Inflammatory macrophage treated with lipopolysaccharide for 4 hours (primary cell): ENCODE measurements at places on chromosomes 3 and 15.

- DNase-seq, result no peak
Observed at GRCh38 chr3:118987477-118987876, 47.2 kb downstream of the IGSF11 start.

- no peak for DNase-seq
Observed at GRCh38 chr15:29470311-29470710, 200.7 kb upstream of the NSMCE3 start.

GRCh38 chr3:120021523-120021922 lies 72.7 kb downstream of the GSK3B start:
- peak; percentile 28 for DNase-seq

DNA sequence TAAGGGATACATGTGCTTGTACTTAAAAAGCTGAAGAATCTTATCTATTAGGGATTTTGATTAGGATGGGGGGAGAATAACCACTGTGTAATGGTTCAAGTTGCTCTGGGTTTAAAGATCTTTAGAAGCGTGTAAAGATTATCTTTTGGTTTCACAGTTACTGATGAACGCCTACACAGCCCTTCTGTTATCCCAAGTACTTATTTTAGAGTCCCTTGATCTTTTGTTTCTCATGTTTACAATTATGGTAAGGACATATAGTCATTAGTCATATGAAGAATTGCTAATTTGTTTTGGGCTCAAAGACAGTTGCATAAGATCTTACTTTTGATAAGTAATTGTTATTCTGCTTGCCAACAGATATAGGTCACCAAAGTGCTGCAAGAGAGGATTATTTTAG lies 160.1 kb downstream of the PLCL2 start:
- DNase-seq, result peak; percentile 80

DNA sequence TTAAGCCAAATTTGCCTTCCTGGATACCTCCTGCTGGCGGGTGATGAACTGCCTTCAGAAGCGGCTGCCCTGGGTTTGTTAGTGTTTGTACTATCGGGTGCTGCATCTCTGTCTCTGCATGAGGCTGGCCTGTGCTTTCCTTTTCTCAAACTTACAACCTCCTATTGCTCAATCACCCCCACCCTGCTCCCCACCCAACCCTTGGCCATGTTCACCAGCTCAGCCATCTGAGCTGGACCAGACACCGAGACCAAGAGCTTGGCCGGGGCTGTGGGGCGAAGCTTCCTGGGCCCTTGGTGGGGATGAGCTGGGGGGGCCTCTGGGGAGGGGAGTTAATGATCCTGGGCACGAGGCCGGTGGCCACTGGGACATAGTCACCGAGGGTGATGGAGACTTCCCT lies 16.8 kb upstream of the FBLN2 start:
- no peak for DNase-seq

- peak; percentile 98 for DNase-seq
Observed at GRCh38 chr3:188683032-188683521, 488.7 kb upstream of the TPRG1 start.

DNA sequence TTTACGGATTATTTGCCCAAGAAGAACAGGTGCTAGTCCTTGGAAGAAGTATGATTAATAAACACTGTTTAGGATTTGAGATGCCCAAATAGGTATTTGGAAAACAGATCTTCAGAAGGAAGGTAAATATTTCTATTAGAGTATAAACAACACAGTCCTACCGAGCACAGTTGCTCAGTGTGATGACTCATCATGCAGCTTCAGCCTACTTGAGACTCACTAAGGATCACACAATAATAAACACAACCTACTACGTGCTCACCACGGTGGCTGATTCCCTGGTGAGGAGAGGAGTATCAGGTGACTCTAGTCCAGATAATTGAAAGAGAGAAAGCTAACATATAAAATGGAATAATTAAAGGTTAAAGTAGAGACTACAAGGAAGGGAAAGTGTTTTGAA lies 72.0 kb downstream of the PDZRN3 start:
- DNase-seq, result no peak

DNA sequence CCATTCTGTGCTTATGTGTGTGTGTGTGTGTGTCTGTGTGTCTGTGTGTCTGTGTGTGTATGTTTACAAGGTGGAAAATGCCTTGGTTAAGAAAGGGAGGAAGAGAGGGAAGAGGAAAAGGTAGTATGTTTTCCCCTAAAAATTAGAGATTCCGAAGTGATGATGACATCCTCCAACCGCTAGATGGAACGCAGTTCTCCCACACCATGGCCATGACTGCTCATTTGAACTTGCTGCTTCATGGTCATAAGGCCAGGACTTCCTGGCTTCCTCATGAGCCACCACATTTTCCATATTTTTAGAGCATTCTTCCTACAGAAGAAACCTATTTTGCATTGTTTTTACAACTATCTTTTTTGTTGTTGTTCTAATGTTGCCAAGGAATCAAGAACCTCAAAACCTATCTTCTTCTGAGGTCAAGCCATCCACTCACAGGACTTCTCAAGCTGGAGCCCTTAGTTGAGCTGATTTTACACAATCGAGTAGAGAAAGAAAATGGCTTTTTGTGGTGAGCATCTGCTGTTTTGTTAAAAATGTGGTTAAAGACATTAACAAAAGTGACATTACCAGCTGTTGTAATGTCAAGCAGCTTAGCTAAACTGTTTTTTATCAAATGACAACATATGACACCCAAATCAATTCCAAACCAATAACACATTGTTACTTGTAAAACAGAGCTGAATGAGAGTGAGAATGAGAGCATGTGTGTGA lies 1091.0 kb downstream of the FHIT start:
- no peak for DNase-seq

DNA sequence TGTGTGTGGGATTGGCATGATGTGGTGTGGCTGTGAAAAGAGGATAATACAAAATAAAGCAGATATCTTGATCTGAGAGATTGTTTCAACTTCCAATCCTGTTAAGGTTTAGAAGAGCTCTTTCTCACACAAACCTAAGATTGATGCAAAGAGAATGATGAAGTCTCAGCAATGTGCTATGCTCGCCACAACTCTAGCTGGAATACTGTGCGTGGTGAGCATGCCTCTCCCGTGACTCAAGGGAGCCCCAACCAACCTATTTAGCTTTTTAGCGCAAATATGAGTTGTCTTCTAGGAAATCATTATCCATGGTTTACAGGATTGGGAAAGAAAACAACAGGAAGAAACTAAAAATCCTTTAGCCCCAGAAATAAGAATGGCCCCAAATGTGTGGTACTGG lies 28.5 kb downstream of the BTLA start:
- DNase-seq, result no peak

- DNase-seq, result no peak
Observed at GRCh38 chr15:29638011-29638410, 184.3 kb downstream of the TJP1 start.

DNA sequence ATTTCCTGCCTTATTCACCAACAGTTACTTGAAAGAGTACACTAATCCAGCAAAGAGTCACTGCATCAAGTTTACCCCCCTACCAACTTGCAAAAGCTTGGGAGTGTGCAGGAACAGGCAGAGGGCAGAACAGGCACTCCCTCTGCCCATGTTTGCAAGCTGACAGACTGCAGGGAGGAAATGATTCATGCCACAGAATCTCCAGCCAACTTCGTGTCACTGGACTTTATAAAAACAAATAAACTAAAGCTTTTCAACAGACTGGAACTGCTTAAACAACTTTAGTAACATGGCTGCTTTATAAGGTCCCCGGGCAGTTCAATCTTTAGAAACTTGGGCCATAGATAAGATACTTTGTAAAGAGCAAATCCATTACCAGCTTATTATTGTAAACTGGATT lies 129.5 kb downstream of the THRB start:
- peak; percentile 9 for DNase-seq

- no peak for DNase-seq
Observed at GRCh38 chr3:187334904-187335303, 33.3 kb upstream of the RTP4 start.

DNA sequence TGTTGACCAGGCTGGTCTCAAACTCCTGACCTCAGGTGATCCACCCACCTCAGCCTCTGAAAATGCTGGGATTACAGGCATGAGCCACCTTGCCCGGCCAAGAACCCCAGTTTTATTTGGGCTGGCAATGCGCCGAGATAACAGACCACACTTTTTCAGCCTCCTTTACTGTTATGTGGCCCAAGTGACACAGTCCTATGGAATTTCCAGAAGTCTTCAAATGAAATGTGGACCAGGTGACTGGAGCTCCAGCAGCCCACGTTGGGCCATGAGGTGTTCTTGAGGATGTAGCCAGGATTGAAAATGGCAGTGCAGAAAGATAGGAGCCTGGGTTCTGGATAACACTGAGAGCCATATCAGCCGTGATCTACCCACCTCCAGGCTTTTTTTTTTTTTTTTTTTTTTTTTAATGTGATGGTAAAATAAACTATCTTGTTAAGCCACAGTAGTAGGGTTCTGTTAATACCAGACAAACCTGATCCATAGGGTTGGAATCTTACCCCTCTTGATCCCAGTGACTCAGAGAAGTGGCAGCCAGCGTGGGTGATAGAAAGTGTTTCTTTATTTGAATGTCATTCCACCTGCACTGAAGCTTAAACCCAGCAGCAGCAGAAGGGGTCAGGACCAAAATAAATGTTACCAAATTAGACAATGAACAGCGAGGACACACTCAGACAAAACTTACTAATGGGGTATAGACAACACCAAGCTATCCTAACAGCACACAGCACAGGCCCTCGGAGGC lies 55.6 kb downstream of the LHFPL4 start:
- no peak for DNase-seq
